ENCODE measurements at places on chromosomes 7 and 10.
A peak's percentile ranks its signal among the peaks of the same experiment; 100 is the strongest.

DNA sequence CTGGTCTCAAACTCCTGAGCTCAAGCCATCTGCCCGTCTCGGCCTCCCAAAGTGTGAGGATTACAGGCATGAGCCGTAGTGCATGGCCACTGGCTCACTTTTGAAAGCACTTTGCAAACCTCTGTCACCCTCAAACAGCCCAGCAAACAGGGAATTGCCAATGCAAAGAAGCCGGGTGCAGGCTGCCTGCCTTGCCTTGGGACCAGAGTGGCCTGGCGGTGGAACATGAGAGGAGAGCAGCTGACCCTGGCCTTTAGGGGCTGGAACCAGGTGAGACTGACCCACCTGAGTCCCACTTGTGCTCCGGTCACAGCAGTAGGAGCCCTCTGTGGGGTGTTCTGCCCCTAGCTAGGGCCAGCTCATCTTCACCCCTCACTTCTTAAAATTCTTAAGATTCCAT lies 237.1 kb upstream of the GALNT17 start:
- no peak for DNase-seq

- DNase-seq = no peak
Observed at GRCh38 chr7:25931156-25931555, 220.8 kb upstream of the NFE2L3 start.

DNA sequence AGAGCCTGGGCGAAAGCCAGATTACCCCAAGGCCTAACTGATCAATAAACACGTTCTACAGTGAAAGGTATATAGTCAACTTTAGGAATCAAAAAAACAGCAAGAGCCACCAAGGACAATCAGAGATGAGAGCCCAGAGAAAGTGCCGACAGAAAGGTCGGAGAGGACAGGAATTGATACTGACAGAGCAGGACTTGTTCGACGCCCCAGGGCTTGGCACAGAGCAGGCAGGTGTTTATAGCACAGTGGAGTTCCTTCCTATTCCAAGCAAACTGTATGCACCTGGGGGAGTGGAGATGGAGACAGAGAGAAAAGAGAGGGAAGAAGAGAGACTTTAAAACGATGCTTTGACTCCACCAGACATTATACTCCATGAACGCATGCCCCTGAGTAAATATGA lies 39.5 kb downstream of the PPP1R3C start:
- DNase-seq = no peak

GRCh38 chr10:124221356-124222317 lies 128.2 kb upstream of the CHST15 start:
- no peak for DNase-seq

- DNase-seq = peak; percentile 75
Observed at GRCh38 chr7:28958235-28958979, at the start of gene TRIL. TRIL (minus strand) TSS chr7:28958330; CDS start chr7:28958046, 284 bp downstream.

GRCh38 chr7:74153736-74154135 lies 20.4 kb upstream of the EIF4H start:
- DNase-seq = no peak

DNA sequence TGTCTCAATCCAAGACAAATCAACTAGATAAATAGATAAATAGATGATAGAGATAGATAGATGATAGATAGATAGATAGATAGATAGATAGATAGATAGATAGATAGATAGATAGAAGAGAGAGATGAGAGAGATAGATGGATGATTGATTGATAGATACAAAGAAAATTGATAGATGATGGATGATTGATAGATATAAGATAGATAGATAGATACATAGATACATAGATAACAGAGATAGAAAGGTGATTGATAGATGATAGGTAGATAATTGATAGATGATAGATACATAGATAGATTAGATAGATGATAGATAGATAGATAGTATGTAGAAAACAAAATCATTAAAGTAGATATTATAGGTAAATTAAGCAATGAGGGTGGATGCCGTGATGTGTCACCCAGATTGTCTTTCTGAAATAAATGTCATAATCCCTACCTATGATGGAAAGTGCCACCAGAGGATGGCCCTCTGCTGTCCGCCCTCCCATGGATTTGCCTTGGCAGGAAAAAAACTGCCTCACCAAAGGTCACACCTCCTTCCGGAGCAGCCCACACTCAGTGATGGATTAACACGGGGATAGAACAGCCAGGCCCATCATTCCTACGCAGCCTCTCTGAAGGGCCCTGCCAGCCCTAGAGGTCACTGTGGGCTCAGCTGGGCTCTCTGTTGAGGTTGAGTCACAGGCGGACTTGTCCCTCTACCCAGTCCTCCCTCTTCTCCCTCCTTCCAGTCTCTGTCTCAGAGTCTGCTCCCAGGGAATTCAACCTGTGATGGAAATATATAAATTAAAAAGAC lies 50.8 kb downstream of the KCNH2 start:
- no peak for DNase-seq

DNA sequence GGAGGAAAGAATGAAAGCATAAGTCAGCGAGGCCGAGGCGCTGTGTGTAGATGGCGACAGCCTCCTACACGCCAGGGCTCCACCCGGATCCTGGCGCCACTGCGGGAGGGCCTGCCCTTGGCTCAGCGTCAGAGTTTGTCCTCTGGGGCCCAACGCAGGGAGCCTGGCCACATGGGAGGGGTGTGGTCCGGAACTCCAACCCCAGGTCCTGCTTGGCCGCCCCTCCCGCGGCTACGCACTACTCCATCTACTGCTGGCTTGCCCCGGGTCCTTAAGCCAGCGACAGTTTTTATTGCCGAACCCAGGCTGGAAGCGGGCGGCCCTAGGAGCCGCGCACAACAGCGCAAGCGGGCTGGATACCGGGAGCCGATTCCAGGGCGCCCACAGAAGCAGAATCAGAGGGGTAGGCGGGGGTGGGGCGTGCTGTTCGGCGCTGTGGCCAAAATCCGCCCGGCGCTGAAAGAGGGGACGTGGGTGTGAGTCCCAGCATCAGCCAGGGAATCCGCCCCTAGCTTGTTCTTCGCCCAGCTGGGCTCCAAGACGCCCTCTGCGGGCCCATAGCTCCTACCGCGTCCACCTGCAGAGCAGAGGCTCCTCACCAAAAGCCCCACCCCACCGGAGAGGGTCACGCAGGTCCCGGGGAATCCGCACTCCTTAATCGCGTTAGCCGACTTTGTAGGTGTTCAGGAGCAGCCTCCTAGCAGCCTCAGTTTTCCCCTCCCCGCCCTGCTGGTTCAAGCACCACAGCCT lies 4.5 kb downstream of the KAZALD1 start:
- peak; percentile 52 for DNase-seq

GRCh38 chr10:45354261-45354660 lies 19.8 kb upstream of the ALOX5 start:
- DNase-seq = no peak

GRCh38 chr7:131839967-131840690 lies 283.7 kb upstream of the PODXL start:
- no peak for DNase-seq

DNA sequence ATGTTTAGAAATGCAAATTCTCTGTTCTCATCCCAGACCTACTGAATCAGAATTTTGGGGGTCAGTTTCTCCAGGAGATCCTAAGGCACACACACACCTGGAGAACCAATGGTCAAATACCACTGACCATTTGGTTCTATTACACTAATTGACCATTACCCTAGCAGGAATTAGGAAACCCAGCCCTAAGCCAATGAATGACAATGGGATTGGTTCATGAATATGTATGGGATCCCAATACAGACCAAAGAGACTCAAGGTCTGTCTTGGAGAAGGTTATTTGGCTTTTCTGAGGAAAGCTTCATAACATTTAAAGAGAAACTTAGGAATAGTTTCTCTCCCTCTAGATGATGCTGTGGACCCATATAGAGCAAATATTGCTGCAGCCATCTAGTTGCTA lies 317.0 kb downstream of the BMPER start:
- no peak for DNase-seq

GRCh38 chr7:157568106-157568769 lies 231.4 kb downstream of the DNAJB6 start:
- DNase-seq = no peak

- DNase-seq = peak; percentile 65
Observed at GRCh38 chr10:124740369-124741280, 3.6 kb downstream of the FAM53B start.

GRCh38 chr10:101012525-101013364 lies 13.1 kb downstream of the LZTS2 start:
- DNase-seq = peak; percentile 88

DNA sequence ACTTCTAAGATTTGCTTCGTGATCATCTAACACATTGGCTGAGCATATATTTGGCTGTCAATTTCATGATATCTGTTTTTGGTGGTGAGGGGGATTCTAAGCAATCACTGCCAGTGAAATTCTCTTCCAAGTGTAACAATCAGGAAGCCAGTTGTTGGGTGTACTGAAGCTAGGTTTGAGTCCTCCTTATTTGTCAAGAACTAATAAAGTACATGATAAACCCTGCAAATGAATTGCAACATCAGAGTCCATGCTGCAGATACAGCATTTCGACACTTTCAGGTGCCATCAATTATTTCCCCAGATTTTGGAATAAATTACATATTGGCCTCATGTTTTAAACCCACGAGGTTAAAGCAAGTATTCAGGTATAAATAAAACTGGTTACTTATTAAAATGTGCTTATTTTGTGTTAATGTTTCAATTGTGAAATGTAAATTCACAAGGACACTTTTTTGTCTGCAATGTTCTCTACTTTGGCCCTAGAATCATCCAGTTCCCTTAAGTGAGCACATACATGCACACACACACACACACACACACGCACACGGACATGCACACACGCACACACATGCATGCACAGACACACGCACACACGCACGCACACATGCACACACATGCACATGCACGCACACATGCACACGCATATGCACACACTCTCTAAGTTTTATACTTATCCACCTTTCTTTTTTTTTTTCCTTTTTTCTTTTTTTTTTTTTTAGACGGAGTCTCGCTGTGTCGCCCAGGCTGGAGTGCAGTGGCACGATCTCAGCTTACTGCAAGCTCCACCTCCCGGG lies 510.2 kb upstream of the KLF6 start:
- DNase-seq = no peak

DNA sequence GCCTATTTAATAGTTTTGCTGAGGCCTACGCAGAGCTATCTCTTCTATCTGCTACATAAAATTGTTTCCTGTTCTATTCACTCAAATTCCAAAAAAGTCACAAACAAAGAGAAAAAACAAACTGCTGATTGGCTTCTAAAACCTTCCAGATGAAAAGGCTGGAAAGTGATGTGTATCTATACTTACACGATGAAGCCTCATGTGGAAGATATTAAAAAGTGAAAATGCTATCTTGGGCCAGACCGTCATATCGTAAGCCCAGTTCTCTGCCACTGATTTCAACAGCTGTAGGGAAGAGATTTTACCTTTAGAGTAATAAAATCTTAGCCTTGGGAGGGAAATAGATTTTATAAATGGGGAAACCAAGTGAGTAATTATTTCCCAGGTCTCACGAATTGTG lies 394.8 kb downstream of the KIF20B start:
- DNase-seq = no peak

DNA sequence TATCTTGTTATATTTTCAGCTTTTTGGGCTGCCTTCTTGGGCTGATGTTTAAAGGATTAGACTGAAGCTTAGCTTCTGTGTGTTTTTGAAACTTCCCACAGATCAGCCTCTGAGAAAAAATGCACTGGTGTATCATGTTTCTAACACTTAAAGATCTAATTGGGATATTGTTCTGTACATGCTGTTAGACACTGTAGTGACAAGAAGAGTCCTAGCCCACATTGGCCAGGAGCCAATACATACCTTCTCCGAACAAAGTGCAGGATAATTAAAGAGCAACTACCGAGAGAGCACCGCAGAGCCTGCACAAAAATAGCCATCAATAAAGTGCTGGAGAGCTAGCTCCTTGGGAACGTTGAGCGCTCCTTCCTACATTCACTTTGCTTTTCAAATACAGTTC lies 289.4 kb upstream of the SP8 start:
- DNase-seq = no peak

- DNase-seq = no peak
Observed at GRCh38 chr10:14507176-14507575, 176.5 kb upstream of the FRMD4A start.

- DNase-seq = peak; percentile 60
Observed at GRCh38 chr10:34813626-34814222, 1.4 kb downstream of the PARD3 start.

DNA sequence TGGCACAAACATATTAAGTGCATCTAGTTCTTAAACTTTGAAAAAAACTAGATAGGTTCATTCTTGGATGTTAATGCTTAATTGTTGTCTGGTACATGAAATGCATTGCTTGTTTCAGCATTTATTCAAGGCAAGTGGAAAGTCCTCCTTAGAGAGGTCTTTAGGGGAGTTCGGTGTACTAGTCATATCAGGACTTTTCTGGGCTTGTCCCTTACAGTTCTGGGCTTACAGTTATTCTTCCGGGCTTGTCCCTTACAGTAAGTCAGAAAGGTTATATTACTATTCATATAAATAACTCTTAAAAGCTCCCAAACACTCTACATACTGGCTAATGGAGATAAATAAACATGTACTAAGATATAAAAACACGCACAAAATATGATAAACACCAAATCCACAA lies 61.6 kb upstream of the MRLN start:
- DNase-seq = no peak

- no peak for DNase-seq
Observed at GRCh38 chr7:74044366-74045350, 16.7 kb downstream of the ELN start.

DNA sequence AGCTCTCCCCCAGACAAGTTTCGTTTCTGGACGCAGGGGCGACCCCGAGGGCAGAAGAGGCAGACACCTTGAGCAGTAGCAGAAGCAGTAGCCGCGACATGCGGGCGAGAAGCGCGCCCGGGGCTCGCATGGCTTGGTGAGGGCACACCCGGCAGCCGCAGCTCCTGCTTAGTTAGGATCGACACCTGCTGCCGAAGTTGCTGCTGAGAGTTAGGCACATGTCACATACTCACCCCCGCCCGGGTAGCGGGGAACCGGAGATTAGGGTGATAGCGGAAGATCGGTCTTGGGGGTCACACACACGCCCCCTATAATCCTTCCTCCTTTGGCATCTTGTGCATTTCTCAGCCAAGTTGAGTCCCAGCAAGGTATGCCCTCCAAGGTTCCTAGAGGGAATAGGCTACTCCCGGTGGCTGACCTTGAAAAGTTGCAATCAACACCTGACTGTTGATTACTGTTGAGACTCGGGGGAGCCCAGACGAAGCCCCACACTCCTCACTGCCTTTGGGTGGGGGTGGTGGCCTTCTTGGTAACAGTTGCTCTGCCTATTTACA lies 668 bp downstream of the GPR37 start:
- no peak for DNase-seq

- DNase-seq = no peak
Observed at GRCh38 chr10:26799342-26799741, 61.4 kb downstream of the ABI1 start.

GRCh38 chr7:119918185-119918584 lies 354.8 kb upstream of the KCND2 start:
- DNase-seq = no peak

DNA sequence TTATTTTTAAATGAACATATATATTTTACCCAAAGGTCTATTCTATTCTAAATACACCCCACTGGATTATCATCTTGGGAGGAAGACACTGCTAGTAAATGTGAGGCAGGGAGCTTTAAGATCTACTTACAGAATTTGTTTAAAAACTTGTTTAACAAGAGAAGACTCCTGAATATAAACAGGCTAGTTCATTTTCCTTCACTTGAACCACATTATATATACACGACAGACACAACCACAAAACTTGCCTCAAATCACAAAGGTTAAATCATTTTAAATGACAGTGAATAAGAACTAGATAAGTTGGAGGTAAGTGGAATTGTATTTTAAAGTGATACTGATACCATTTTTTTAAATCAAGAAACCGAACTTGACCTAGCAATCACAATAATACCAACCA lies 109.2 kb downstream of the ATE1 start:
- no peak for DNase-seq

All from iris pigment epithelial cell (primary cell).